ENCODE measurements at places on chromosomes 2 and 18.

DNA sequence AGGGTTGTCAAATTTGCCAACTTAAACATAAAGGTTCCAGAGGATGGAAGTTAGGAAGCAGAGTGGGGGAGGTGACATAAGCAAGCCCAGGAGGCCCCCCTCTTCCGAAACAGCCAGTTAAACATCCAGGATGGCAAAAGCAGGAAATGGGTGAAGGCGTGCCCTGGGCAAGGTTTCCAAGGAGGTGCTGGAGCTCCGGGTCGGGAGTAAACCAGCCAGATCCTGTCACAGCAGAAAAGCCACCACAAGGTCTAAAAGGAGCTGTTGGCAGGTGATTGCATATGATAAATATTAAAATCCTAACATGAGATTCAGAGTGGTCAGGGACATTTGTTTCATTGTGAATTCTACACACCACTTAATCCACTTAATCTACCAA lies 572.2 kb upstream of the SALL3 start:
- DNase-seq, result no peak

GRCh38 chr2:138334323-138334722 lies 167.2 kb upstream of the SPOPL start:
- DNase-seq, result no peak

GRCh38 chr18:6249170-6249569 lies 165.5 kb downstream of the L3MBTL4 start:
- DNase-seq, result no peak

- DNase-seq, result no peak
Observed at GRCh38 chr2:210531050-210531449, 25.3 kb upstream of the CPS1 start.

- DNase-seq, result no peak
Observed at GRCh38 chr18:30929718-30930117, 112.8 kb downstream of the DSC3 start.

DNA sequence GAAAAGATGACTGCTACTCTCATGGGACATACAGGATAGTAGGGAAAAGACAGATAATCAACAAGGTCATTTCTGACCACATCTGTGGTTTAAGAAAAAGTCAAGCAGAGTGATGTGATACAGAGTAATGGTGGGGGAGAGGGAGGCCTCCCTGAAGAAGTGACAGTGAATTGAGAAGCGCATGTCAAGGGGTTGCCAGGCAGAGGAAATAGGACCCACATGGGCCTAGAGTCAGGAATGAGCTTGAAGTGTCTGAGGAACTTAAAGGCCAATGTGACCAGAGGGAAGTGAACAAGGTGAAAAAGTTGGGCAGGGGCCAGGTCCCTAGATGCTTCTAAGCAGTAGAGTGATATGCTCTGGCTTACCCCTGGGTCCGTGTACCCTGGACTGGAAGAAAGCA lies 113.5 kb upstream of the PPP1CB start:
- no peak for DNase-seq

DNA sequence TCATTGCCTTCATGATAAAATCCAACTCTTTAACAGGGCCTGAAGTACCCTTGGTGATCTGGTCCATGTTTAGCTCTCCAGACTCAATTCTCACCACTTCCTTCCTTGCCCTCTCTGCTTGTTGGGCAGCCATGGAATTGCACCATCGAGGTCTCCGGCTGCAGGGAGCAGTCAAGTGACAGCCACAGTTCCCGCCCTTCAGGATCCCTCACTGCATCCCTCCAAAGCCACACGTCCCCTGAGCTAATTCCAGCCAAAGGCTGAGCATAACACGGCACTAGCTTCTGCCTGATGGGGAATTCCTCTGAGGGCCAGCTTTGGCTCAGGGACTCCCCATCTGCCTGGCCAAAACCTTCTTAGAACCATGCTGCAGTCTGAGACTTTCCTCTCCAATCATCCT lies 47.4 kb upstream of the SLC1A4 start:
- DNase-seq, result no peak

GRCh38 chr2:160612266-160612856 lies 118.8 kb upstream of the RBMS1 start:
- DNase-seq, result no peak

All from stimulated activated CD8-positive, alpha-beta memory T cell treated with anti-CD3 and anti-CD28 coated beads, Interleukin-4, amount 100 ng/mL, for 4 hours (primary cell).